ENCODE measurements at places on chromosomes 12 and 14.

- DNase-seq = no peak
Observed at GRCh38 chr12:88309546-88309945, 167.4 kb downstream of the TMTC3 start.

- no peak for DNase-seq
Observed at GRCh38 chr12:103783744-103784664, 57.0 kb downstream of the NT5DC3 start.

- no peak for DNase-seq
Observed at GRCh38 chr12:5498076-5498475, 66.2 kb downstream of the NTF3 start.

GRCh38 chr14:33996462-33996861 lies 45.6 kb upstream of the EGLN3 start:
- DNase-seq = no peak

- DNase-seq = no peak
Observed at GRCh38 chr12:11622876-11623281, 26.6 kb upstream of the ETV6 start.

DNA sequence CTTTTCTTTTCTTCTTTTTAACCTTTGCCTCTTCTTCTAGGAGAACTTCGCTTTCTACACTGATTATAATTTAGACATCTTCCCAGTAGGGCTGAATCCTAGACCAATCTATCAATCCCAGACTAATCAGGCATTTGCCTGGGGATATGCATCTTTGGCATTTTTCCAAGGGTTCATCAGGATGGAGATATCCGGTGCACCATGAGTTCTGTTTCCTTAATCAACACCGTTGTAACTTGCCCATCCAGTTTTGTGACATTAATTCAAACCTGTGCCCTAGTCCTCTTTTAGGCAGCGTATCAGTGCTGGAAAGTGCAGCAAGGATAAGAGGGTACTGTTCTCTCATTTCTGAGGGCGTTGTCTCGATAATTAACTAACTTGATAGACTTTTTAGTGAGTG lies 617 bp upstream of the MGP start:
- DNase-seq = no peak

GRCh38 chr14:27072589-27072988 lies 474.8 kb upstream of the NOVA1 start:
- no peak for DNase-seq

GRCh38 chr14:94390372-94391086 lies 2.1 kb upstream of the SERPINA1 start:
- DNase-seq = no peak

- peak; percentile 30 for DNase-seq
Observed at GRCh38 chr12:38921025-38921677, 15.8 kb upstream of the CPNE8 start.

- no peak for DNase-seq
Observed at GRCh38 chr14:64682843-64683242, 21.4 kb upstream of the PLEKHG3 start.

DNA sequence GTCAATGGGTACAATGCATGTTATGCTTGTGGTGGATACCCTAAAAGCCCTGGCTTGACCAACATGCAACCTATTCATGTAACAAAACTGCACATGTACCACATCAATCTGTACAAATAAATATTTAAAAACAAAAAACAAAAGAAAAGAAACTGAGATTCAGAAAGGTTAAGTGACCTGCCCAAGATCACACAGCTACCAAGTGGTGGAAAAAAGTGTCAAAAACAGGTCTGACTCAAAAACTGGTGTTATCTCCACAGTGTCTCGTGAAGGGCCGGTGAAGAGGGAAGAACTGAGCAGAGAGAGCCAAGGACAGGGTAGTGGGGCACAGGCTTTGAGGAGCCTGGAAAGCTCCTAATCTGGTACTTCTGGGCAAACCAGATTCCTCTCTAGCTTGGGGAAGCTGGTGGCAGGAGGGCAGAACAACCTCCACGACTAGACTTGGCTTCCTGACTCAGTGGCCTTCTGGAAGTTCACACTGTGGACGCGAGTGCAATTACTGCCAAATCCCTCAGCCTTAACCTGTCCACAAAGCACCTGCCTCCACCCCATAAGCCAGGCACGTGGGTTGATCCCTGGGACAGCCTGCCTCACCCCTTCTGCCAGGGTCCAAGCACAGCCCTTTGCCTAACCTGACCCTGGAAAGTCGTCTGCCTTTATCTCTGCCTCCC lies 15.6 kb downstream of the ZBTB39 start:
- no peak for DNase-seq

GRCh38 chr12:123971449-123971769 lies 1.2 kb downstream of the CCDC92 start:
- DNase-seq = no peak

DNA sequence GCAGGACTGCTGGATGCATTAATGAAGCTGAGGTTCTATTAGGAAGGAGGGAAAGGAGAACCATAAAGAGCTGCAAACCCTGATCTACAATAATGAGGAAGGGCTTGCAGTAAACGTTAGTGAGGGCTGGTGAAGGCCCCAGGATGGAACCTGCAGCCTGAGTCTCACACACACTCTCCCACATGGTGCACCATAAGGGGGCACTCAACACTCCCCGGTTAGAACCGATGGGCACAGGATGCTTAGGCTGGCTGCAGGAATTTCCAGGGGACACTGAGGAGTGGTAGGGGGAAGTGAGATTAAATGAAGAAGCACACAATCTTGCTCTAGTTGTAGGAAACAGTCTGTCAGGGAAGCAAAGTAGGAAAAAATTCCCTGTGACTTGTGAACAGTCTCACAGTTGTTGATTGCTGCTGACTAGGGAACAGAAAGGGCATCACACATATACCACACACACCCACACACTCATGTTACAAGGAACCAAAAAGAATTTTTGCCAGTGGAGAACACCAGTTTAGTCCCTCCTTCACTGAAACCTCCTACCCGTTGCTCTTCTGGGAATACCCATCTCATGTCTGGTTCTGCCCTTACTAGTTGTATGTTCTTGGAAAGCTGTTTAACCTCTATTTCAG lies 56.2 kb upstream of the FERMT2 start:
- no peak for DNase-seq

- DNase-seq = no peak
Observed at GRCh38 chr12:130768120-130768519, 52.0 kb upstream of the RIMBP2 start.

DNA sequence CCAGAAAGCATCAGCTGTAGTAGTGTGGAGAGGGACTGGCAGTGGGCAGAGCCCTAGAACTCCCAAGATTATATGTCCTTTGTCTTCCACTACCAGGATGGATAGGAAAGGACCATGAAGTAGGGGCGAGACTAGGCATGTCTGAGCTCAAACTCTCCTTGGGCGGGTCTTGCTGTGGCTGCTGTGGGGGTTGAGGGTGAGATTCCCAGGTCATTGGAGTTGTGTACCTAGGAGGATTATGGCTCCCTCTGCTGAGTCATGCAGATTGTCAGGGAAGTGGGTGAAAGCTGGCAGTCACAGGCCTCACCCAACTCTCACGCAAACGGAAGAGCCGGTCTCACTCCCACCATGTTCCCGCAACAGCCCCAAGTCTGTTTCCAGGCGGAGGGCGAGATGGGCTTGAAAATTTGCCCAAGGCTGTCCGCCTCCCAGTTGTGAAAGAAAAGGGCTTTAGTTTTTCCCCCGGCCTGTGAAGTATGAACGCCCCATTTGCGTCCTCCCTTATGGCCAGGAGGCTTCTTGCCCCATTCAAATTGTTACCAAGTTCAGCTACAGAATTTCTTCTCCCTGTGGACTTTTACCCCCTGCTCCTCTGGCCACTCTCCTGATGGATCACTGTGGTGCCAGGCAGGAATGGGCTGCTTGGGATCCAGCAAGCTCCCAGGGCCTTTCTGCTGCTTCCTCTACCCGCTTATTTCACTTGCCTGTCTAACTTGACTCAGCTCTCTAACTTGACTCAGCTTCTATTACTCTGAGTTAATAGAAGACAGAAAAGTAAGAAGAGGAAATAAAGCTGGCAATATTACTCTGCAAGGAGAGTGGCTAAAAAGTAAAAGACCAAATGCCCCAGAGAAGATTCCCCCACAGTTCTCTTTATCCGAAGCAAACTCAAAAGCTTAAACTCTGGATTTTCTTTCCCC lies 159.3 kb downstream of the SLC2A13 start:
- no peak for DNase-seq

DNA sequence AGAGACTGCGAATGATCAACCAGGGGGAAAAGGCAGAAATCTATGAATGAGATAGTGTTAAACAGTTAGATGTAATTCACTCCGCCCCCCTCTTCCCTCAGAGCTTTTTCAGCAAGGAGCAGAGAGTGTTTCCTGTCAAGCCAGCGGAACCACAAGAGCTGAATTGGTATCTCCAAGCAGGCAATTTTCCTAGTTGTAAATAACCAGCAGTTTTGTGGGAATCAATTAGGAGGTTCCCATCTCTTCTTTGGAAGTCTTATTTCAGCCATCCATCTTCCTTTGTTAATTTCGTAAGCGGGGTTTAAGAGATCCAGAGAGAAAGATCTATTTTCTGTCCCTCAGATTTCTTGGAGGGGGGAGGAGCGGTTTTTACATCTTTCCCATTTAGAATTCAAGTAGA lies 178.0 kb downstream of the FOXN3 start:
- DNase-seq = no peak

GRCh38 chr14:99158150-99158549 lies 113.8 kb downstream of the BCL11B start:
- no peak for DNase-seq

DNA sequence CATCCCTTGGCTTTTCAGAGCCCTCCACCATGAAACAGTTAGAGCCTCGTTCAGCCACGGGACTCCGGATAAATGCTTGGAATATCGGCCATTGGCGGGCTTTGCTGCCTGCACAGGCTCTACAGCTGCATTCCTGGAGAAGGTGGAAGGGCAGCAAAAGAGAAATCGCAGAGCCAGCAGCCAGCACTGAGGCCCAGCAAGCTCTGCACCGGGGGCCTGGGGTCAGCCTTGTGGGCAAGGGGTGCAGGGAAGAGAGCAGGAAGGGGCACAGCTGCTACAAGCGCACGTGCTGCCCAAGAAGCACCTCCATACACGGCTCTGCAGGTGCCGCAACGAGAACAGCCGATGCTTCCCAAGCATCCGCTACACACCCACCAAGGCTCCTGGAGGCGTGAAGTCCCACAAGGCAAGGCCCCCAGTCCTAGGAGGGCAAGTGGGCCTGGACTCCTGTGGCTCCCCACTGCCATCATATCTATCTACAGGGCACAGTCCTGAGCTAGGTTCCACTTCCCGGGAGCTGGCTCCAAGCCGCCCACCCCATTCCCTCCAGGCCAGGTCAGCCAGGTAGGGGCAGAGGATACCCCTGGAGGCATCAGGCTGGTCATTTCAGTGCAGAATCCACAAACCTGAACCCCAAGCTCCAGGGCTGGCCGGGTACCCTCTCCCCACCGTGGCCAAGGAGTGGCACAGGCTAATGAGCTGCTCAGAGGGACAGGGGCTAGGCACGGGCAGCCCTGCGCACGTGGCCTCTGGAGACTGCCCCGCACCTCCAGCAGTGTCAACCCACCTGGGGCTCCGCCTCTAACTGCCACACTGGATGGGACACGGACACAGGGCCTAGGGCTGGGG lies 40.2 kb downstream of the CCNK start:
- no peak for DNase-seq

DNA sequence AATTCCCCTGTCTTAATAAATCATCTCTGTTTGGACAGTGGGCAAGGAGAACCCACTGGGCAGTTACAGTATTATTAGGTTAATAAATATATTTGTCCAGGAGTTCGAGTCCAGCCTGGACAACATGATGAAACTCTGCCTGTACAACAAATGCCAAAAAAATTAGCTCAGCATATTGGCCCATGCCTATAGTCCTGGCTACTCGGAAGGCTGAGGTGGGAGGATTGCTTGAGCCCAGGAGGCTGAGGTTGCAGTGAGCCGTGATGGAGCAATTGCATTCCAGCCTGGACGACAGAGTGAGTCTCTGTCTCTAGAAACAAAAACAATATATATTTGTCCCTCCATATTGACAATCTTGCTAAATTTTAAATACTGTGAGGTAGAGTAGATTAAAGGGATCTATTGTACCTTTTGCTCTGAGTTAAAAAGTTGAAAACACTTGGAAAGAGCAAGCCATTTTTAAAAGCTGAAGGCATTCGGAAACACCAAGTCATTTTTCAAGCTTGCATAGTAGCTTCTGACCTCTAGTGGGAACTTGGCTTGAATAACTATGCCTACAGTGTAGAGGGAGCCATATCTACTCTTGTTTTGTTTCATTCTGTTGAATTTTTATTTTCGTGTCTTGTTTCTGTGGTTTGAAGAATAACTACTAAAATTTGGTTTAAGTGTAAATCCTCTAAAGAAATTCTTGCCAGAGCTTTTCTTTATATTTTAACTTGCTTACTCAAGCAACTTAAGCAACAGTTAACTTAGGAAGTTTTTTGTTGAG lies 14.6 kb upstream of the EEA1 start:
- no peak for DNase-seq

DNA sequence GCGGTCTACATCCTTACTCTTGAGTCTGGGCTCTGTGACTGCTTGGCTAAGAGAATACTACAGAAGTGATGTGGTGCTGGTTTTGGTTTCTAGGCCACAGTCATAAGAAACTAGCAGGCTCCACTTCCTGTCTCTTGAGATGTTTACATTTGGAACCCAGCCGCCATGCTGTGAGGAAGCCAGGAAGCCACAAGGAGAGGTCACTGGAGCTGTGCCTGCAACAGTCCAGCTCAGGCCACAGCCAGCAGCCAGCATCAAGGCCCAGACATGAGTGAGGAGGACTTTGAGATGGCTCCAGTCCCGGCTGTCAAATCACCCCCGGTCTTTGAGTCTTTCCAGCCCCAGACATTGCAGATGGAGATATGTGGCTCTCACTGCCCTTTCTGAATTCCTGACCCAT lies 12.9 kb upstream of the FAM181A start:
- peak; percentile 30 for DNase-seq

DNA sequence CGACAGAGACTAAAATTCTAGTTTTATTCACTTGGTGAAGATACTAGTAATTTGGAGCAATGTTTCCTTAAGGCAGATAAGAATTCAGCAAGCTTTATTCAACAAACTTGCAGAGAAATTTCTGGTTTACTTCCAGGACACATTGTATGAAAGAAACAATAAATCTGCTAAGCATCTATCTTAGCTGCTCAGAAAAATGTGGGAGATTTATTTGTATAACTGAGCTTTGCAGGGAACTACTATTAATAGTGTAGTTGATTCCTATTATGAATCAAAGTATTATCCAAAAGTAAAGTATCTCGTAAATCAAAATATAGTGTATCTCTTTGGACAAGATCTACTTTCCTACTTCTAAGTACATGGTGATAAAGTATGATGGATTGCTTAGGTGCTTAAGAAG lies 239.4 kb upstream of the TMTC1 start:
- no peak for DNase-seq

DNA sequence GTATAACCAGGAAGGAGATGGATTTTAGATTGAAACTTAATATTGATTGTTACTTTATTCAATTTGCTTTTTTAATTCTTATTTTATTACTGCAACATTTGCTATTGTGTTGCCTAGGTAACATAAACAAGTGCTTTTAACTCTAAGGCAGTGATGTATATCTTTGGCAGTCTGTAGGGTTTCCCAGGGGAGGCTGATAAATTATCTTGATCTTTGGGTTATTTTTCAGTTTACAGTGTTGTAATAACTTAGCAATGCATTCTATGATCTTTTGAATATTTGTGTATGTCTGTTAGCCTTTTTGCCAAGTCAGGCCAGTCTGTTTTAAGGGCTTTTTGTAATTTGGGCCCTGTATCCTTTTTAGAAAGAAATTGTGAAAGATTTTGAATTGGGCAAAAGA lies 7.8 kb upstream of the DTD2 start:
- DNase-seq = no peak
